ENCODE measurements at places on chromosomes 12 and 14. TPM values are rescaled to one million over a fixed set of nuclear protein-coding genes. Genes with fewer than 3 reads are reported as not detected.

DNA sequence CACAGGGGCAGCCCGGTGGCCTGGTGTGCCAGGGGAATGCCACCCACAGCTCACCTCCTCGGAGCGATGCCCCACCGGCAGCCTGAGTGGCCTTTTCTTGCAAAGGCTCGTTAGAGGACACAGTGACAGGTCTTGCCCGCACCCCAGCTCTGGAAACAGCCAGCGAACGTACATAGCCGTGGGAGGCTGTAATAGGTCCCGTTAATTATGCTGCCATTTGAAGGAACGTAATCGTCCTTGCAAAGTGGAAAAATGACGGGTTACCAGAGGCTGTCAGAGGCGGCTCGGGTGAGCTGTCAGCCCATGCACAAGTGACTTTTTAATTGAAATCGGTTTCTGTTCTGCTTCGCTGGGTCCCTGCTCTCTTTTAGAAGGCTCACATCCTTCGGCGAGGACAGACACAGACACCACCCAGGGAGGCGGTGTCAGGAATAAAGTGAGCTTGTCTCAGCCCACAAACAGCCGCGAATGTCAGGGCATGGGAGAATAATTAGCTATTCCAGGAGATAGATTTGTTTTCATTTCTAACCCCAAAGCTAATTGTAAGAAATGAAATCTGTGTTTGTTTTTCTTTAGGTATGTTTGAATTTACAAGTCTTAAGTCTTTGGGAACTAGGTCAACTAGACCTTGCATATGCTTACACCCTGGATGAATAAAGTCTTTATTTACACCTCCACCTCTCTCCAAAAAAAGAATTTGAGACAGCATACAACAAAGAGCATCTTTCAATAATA, 77.2 kb upstream of the RFLNA start:
- DNase-seq = no peak

DNA sequence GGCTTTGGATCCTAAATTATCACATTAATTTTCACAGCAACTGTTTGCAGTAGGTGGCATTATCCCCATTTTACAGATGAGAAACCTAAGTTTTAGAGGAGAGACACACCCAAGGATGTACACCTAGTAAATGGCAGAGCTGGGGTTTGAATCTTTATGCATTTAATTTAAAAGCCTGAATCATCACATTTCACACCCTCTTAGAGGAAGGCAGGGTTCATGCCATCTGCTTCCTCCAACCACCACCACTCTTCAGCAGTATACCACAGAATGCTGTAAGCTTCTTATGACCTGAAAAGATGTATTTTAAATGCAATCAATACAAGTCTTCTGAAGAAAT, 90.3 kb downstream of the CRADD start:
- no peak for DNase-seq

- no peak for DNase-seq
Measured at GRCh38 chr12:7948589-7949260, 12.7 kb upstream of the SLC2A3 start.

DNA sequence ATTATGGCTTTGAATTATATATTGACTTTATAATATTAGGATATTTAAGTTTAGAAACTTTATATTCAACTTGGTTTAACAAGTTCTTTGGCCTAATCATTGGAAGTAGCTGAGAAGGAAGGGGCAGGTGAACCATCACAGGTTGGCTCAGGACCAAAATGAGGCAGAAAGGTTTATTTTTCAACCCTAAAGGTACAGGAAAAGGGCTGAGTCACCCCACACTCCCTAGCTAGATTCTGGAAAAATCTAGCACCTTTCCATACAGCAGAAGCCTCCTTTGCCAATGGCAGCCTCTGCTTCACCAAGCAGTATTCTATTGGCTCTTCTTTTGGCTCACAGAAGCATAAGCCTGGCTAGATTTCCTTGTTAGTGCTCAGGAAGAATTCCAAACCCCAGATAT, 19.3 kb upstream of the MED6 start:
- no peak for DNase-seq

DNA sequence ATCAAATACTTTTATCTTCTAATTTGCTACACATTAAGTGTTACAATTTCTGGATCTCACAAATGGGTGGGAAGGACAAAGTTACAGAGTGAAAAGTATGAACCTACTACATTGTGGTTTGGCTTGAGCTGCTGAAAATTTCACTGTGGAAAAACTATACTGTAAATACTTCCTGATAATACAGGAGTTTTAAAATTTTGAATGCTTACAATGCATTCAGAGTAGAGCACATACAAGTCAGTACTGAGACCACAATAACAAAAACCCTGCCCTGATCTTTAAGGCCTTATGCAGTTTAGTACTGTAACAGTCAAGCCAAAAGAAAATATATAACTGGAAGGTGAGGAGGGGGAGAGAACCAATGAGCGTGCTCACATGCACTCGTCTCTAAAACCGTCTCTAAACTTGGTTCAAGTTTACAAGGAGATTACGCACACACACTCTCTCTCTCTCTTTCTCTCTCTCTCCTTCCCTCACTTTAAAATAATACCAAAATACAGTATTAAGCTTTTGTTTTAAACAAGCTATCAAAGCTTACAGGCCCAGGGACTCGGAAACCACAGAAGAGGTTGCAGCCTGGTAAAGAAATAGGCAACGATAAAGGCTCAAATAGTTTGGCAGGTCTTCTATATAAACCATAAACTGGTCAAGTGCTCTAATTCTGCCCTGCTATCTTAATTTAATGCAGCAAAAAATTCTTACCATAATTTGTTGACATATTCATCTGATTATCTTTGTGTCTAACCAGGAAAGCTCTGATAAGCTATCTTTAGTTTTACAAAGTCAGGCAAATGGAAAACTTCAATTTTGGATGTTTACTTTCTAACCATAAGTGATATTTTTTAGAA, 58.0 kb downstream of the ATF7 start:
- DNase-seq = no peak

GRCh38 chr12:1792406-1792805, 28.0 kb upstream of the LRTM2 start:
- no peak for DNase-seq

DNA sequence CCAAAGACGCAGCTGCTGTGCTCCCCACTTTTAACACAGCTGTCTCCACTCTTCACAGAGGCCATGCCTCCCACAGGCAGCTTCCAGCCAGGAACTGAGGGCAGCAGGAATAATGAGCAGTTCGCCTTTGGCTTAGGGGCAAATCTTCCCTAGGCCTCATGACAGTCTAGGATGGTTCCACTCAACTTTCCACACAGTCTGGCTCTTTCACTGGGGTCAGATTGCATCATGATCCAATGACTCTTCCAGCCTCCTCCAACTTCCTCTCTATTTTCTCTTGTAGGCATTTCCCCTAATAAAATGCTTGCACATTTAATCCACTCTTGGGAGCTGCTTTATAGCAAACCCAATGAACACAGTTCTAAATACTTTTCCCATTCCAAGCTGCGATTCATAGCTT, 271.6 kb upstream of the ATP2B1 start:
- no peak for DNase-seq

GRCh38 chr12:55847603-55848291, 5.0 kb upstream of the MMP19 start:
- DNase-seq = peak; percentile 88

DNA sequence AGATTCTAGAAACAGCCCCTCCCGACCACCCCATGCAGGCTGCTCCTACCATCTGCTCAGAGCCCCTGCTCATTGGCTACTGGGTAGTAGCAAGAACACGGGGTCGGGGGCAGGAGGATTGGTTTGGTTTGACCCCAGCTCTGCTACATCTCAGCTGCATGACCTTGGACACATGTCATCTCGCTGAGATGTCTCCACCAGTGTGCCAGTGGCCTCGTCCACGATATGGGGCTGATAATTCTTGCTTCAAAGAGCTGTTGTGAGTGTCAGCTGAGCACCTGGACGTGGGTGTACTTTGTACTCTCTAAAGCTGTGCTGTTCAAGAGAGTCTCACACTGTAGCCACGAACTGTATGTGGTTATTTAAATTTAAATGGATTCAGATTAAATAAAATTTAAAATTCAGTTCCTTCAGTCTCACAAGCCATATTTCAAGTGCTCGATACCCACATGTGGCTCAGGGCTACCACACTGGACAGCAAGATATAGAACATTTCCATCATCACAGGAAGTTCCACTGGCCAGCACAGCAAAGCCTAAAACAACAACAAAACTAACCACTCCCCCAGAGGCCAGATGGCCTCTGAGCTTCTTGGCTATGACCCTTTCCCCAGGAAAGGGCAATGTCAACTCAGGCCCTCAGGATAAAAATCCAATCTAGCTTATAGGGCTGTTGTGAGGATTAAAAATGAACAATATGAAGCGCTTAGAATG, 18.6 kb downstream of the LTBP2 start:
- DNase-seq = no peak

DNA sequence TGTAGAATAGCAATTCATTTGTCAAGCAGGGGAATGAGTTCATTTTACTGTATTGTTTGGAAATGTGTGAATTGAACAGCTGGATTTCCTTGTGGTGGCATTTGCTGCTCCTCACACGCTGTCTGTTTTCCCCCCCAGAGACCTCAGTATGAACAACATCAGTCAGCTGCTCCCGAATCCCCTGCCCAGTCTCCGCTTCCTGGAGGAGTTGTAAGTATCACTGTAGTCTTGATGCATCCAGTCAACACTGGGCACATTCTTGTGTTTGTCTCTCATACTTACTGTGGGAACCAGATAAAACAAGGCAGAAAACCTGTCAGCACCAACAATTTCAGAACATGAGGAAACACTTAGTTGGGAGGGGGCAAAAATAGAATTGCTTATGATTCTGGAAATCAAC, 64.9 kb downstream of the LGR5 start:
- DNase-seq = peak; percentile 44

DNA sequence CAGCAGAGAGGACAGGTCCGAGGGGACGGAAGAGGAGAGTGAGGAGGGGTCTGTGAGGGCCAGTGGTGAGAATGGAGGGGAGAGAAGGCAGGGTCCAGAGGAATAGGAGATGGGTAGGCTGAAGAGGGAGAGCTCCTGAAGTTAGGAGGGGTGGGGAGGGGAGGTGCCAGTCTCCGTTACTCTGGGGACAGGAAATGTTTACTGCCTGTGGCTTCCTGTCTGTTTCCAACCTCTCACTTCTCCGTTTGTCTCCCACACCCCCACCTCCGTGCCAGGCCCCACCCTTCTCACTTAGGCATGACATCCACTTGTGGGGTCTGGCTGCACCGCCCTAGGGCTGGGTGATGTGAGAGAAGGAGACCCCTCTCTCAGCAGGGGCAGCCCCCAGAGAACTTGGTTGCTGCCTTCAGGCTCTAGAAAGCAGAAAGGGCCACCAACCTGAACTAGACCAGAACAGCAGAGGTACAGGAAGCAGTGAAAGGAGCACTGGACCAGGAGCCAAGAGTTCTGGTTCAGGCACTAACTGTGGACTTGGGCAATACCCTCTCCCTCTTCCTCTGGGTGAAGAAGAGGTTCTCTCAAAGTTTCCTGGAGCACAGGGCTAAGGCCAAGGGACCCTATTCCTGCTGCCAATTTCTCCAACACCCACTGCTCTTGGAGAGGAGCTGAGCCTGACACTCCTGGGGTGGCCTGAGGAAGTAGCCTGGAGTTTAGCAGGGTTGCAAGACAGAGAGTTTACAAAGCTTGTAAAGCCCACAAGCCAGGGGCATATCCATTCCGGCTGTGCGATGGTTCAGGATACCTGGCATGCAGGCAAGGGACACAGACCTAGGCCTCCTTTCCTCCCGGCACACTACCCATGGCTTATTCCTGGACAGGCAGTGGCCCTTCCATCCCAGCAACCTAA, 5.5 kb downstream of the ITGA5 start:
- DNase-seq = peak; percentile 68

DNA sequence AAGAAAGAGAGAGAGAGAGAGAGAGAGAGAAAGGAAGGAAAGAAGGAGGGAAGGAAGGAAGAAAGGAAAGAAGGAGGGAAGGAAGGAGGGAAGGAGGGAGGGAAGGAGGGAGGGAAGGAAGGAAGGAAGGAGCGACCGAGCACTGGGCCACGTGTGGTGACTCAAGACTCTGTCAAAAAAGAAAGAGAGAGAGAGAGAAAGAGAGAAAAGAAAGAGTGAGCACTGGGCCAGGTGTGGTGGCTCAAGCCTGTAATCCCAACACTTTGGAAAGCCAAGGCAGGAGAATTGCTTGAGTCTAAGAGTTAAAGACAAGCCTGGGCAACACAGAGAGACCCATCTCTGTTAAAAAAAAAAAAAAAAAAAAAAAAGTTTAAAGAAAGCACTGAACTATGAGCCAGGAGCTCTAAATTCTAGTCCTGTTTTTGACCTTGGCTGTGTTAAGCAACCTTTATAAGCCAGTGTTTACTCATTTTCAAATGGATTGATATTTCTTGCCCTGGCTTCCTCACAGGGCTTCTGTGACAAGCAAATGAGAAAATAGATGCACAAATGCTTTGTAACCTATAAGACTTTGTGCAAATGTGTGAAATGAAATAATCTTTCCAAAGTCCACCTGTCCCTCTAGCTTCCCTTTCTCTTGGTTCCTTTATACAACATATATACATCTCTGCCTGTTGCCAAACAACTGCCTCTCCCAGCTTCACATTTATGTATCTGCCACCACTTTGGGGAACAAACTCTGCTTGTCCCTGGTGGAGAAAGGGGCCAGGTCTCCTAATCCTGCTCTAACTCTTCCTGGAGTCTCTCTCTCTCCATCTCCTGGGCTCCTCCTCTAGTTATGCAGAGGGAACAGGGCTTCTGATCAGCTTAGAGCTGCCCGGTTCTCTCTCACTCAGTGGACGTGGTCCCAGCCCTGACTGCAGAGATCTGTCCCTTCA, 16.1 kb upstream of the PLEKHG6 start:
- DNase-seq = no peak

DNA sequence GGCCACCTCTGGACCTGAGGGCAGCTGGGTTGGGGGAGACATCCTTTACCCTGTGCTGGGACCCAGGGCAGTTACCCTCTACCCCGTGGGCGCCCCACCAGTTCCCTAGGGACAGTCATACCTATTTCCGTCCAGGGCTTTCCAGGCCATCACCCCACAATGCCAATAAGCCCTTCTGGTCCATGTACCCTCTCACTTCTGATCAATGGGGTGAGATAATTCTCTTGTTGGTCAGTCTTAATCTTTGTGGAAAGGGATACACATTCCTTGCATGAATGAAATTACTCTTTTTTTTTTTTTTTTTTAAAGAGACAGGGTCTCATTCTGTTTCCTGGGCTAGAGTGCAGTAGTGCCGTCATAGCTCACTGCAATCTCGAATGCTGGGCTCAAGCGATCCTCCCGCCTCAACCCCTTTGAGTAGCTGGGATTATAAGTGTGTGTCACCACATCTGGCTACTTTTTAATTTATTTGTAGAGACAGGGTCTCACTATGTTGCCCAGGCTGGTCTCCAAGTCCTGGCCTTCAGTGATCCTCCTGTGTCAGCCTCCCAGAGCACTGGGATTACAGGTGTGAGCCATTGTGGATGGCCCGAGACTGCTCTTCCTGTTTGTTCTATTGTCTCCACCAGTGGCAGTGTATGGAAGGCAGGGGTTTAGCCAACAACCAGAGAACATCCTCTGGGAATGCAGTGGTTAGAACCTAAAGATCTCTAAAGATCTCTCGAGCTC, 46.3 kb upstream of the STON2 start:
- no peak for DNase-seq

GRCh38 chr12:43551971-43552559, at the start of gene ADAMTS20:
TSS of gene ADAMTS20 (minus strand) at chr12:43552203. CDS start at chr12:43551921, 282 bp downstream.
- DNase-seq = no peak

- DNase-seq = no peak
Measured at GRCh38 chr14:60311417-60311816, 62.4 kb downstream of the PPM1A start.

- DNase-seq = no peak
Measured at GRCh38 chr14:89750908-89751392, 203.6 kb downstream of the EFCAB11 start.

Gene RIN3
- total RNA-seq = 14.7 TPM

Gene CD163L1
- 1.6 TPM for total RNA-seq

Gene LYZ
- total RNA-seq = 51.1 TPM

Gene GLIPR1L2
- total RNA-seq = 1.3 TPM

Gene TMTC1
- total RNA-seq = 37.1 TPM

Gene DAO
- total RNA-seq = not detected

Gene RNASE3
- not detected for total RNA-seq

Gene FGF6
- total RNA-seq = not detected

Gene GPR162
- 5.3 TPM for total RNA-seq

Gene C12orf50
- total RNA-seq = not detected

Data from left ventricle myocardium superior (tissue), 1 donor.